Lower leg skin (tissue), 4 donors: ENCODE measurements at places on chromosomes 3 and 15. TPM values are rescaled to one million over a fixed set of nuclear protein-coding genes. Genes with fewer than 3 reads are reported as not detected.

PPP1R14D gene
- 0.65 TPM for total RNA-seq

TRIM71 gene
- not detected for total RNA-seq

LRRC31 gene
- total RNA-seq: not detected

OXTR gene
- total RNA-seq: 0.44 TPM

ACTC1 gene
- total RNA-seq: 1.3 TPM

BCHE gene
- total RNA-seq: 6.8 TPM

TMEM45A gene
- total RNA-seq: 635 TPM

ILDR1 gene
- 1.8 TPM for total RNA-seq

MORC1 gene
- not detected for total RNA-seq

C2CD4B gene
- total RNA-seq: 0.42 TPM

GOLGA8J gene
- total RNA-seq: not detected

GNAI2 gene
- 78.0 TPM for total RNA-seq

CLN6 gene
- 15.7 TPM for total RNA-seq

IGSF10 gene
- total RNA-seq: 0.67 TPM

SELENOT gene
- total RNA-seq: 76.8 TPM

CXCR6 gene
- total RNA-seq: 1.6 TPM

NPRL2 gene
- 23.1 TPM for total RNA-seq

ZMYND10 gene
- total RNA-seq: 0.74 TPM

GNAT1 gene
- not detected for total RNA-seq

SCAP gene
- 188 TPM for total RNA-seq

C3orf62 gene
- 4.6 TPM for total RNA-seq

COX5A gene
- total RNA-seq: 175 TPM

ZNF662 gene
- 16.0 TPM for total RNA-seq

NMNAT3 gene
- 33.6 TPM for total RNA-seq

SPINK8 gene
- total RNA-seq: not detected

SLC28A2 gene
- not detected for total RNA-seq

CTXN2 gene
- not detected for total RNA-seq

TLR9 gene
- total RNA-seq: not detected

GTPBP8 gene
- 19.3 TPM for total RNA-seq

ITGA11 gene
- 3.1 TPM for total RNA-seq

B3GALNT1 gene
- 11.8 TPM for total RNA-seq

FAIM gene
- 12.5 TPM for total RNA-seq

PDHB gene
- total RNA-seq: 108 TPM

PAQR5 gene
- 4.2 TPM for total RNA-seq

ANKUB1 gene
- not detected for total RNA-seq

CIB1 gene
- total RNA-seq: 25.0 TPM

ADAMTSL3 gene
- total RNA-seq: 2.9 TPM

RTP1 gene
- total RNA-seq: not detected

EAF1 gene
- total RNA-seq: 18.3 TPM

SAMD7 gene
- not detected for total RNA-seq

TMEM158 gene
- total RNA-seq: 0.88 TPM

ZBTB38 gene
- total RNA-seq: 74.5 TPM

NDN gene
- total RNA-seq: 28.3 TPM

GPR15 gene
- total RNA-seq: not detected

C15orf62 gene
- 58.4 TPM for total RNA-seq

C15orf39 gene
- 27.2 TPM for total RNA-seq

ZIC1 gene
- total RNA-seq: 0.30 TPM

ZSCAN29 gene
- 20.6 TPM for total RNA-seq

LHFPL4 gene
- not detected for total RNA-seq

ISLR gene
- total RNA-seq: 41.3 TPM

RHOV gene
- total RNA-seq: 95.0 TPM

AP2M1 gene
- 109 TPM for total RNA-seq

C3orf70 gene
- 5.5 TPM for total RNA-seq

KLHL40 gene
- total RNA-seq: not detected

ZPLD1 gene
- total RNA-seq: 1.3 TPM

TMEM40 gene
- total RNA-seq: 54.6 TPM
